ENCODE measurements at places on chromosomes 1 and 21.

GRCh38 chr1:143735764-143736461 is 235.9 kb downstream of the FAM72C start:
- no peak for DNase-seq

GRCh38 chr1:118116909-118117308 is 68.1 kb downstream of the SPAG17 start:
- DNase-seq, result no peak

DNA sequence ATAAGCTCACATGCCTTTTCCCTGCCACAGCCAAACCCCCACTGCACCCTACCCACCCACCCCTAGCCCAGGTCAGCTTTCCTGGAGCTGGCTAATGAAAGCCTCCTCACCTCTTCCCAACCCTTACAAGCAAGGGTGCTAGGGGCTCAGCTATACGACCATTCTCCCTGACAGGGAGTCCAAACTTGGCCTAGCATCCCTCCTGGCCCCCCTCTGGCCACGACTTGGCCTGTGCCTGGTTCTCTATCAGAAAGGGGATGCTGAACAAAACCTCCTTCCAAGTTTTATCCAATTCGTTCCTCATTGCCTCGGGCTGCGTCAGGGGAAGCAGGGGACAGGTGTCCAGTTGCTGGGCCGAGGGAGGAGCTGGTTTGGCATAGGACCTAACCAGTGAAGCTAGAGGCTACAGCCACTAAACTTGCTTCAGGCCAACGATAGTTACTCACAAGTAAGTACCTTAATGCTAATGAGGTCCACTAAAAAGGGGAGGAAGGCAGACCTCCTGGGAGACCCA is 8.6 kb downstream of the TMEM81 start:
- no peak for DNase-seq

GRCh38 chr21:41821756-41822431 is 55.0 kb upstream of the RIPK4 start:
- no peak for DNase-seq

DNA sequence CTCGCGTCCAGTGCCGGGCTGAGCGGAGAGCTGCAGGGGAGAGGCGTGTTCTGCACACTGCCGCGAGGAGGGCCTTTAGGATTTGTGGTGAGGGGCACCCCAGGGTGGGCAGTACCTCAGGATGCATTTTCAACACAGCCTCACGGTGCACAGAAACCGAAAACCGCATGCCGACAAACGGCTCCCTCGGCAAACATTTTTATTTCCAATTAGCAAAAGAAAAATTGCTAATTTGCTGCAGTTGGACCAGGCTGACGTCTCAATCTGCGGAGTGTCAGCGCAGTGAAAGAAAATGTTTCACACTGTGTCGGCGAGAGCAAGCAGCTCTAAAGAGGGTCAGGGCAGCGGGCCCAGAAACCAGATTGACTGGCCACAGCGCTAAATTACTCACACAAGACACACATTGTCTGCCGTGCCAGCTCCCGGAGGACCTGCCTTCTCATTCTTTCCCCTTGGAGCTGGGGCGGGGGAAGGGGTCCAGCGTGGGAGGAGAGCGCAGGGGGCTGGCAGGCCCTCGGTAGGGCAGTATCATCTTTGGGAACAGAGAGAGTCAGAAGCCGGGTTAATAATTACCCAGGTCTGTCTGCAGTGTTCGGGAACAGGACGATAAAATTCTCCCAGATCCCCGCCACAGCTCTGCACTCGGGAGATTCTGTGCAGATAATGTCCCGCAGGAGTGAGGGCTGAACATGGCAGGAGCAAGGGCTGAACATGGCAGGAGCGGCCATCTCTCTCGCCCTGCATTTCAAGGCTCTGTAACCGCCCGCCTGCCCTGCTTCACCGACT is 150.2 kb downstream of the PRDM16 start:
- no peak for DNase-seq

DNA sequence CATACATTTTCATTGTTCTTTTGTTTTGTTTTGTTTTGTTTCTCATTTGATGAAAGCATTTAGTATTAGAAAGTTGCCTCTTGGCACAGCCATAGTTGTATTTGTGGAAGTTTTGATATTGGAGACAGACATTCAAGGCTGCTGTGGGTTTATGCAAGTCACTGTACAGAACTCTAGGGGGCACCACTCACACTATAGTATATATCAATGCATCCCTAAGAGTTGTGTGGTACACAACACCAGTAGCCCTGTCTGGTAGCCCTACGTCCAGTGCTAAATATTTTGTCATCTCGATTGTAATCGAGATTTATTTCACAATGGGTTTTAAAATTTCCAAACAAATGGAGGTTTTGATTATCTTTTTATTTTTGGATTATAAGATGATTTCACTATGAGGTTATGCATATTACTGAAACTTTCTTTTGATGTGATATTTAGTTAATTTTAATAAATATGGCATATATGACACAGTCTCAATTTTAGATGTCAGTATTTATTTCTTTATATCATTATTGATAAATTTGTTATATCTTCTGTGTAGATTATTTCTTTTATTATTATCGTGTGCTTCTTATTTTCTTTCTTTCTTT is 112.2 kb downstream of the NR5A2 start:
- DNase-seq, result no peak
